ENCODE measurements at places on chromosomes 3 and 15.

DNA sequence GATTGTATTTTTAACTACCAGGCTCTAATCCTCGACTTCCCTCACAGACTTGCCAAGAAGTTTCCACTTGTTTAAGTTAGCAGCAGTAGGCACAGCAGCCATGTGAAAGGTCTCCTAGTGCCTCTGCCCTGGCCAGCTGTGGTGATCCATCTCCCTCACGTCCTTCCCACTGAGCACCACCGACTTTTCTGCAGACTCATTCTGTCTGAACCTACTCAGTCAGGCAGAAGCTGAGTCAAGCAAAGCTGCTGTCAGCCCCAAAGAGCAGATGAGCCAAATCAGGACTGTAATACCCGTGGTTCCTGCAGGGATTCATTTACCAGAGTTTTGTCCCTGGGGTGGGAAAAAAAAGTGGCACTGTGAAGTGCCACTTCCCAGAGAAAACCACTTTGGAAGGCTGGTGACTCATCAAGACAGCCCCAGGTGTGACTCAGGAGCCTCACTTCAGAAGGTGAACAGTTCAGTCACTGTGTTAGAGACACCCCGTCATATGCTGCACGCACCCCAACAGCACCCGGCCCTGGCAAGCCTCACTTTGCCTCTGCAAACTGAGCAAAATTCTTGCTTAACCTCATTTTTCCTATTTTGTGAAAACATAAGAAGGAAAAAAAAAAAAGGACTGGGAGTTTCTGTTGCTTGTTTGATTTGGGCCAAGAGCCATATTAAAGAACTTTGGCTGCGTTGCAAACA lies 76.0 kb downstream of the WWTR1 start:
- no peak for DNase-seq

DNA sequence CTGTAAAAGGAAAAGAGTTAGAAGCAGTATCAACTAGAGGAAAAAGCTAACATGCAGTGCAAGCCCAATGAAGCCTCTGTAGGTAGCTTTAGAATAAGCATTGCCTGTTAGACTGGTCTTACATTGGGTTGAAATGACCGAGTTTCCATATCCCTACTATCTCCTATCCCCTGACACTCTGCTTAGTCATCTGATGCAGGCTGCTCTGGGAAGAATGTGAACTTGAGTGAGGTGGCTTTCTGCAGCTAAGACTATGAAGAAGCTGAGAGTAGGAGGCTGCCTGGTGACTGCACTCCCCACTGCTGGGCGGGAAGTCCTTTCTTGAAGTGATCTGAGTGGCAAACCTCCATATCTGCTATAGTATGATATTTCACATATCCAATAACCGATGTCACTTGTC lies 64.7 kb downstream of the OXSM start:
- DNase-seq = no peak

- no peak for DNase-seq
Measured at GRCh38 chr3:11009898-11010297, 17.4 kb downstream of the SLC6A1 start.

GRCh38 chr3:179842061-179842460 lies 189.2 kb downstream of the USP13 start:
- no peak for DNase-seq

DNA sequence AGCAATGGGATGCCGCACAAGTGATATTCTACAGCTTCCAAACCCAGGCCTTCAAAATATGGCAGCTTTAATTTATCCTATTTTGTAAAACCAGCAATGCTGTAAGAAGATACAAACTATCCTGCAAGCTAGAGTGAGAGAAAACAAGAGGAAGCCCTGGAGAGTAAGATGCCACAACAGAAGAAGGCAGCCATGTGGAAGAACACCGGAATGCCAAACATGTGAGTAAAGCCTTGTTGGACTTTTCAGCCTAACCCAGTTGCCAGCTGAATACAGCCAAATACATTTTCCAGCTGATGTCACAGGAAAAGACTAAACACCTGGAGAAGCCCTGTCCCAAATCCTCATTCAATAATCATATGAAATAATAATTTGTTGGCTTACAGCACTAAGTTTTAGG lies 1115.1 kb upstream of the CADM2 start:
- no peak for DNase-seq

DNA sequence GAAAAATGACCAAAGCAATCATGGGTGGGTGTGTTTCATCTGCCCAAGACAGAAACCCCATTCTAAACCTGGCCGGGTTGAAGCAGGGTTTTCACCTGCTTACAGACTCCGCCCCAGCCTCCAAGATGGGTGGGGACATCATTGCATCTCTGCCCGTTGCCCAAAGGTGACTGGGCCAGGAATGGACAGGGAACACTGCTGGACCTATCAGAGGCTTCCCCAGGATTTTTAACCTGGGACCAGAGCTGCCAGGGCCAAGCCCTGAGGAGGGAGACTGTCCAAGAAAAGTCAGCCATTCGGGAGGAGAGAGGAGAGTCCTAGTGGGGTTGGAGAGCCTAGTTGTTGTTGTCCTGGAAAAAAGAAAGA lies 109.7 kb upstream of the ALDH1A3 start:
- DNase-seq = no peak

GRCh38 chr15:74165461-74165860 lies 8.0 kb upstream of the ISLR start:
- no peak for DNase-seq

DNA sequence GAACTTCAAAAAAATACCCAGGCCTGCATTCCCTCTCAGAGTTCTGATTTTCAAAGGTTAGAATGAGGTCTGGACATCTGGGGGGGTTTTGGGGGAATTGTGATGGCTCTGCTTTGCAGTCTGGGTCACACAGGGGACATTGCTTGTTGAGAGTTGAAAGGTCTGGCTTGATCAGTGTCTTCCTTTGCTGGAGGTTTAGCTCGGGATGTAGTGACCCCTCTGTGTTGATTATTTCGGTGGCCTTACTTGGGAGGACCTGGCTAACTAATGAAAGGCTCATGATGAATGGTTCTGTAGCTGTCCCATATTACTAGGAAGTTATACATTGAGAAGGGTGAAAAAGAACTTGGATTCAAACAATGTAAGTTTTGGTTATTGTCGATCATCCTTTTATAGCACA lies 23.7 kb downstream of the TPM1 start:
- no peak for DNase-seq
